ENCODE measurements at places on chromosomes 4 and X.
A peak's percentile ranks its signal among the peaks of the same experiment; 100 is the strongest.

DNA sequence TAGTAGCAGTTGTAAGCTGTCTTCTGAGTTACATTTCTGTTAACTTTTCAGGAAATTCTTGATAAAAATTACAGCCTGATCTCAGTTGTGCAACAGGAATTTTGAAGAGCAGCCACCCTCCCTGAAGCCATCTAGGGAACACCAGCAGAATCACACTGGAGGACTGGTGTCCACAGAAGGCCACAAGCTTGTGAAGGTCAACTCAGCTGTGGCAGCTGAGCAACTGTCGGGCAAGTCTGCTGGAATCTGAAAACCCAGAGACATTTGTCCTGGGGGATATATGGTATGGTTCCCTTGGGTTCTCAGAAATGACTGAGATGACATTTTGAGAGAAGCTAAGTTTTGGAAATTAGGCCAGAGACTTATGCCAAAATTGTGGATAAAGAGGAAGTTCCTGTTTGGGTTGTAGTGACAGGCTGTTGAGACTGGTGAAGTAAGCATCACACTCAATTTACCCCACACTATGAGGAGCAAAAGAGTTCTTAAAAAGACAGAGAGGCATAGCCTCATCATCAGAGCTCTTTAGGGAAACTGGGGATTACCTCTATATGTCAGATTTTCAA is 78.1 kb upstream of the TNIP3 start:
- no peak for DNase-seq

- DNase-seq, result peak; percentile 4
Measured at GRCh38 chr4:91113130-91113706, 986.0 kb downstream of the CCSER1 start.

DNA sequence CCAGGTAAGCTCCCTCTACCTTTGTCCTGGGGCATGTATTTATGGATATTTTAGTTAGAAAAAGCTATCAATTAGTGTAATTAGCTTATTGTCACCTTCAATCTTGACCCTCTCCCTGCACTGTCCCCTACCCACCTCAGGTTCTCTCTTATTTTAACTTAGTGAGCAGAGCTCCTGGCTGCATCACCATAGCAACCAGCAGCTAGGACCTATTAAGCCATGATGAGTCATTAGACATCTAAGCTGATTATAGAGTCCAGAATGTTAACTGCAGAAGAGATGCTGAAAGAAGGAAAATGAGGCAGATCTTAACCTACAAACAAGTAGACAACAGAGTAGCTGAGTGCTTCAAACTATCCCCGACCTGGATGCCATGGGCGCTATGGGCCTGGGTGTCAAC is 36.6 kb downstream of the MAGEE2 start:
- no peak for DNase-seq

DNA sequence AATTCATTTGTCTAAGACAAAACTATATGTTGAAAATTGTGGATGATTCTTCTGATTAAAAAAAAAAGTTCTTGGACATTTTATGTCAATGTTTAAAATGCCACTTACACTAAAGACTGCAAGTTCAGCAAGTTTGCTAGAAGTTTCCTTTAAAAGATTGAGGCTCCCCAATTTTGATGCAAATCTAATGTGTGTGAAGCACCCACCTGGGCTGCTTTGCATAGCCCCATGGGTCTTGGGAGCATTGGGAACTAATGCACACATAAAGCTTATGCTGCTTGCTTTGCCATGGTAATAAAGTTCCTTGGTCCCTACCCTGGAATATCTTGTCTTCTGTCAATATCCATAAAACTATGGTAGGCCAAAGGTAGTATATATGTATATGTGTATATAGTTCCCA is 725.9 kb upstream of the GRID2 start:
- DNase-seq, result no peak

DNA sequence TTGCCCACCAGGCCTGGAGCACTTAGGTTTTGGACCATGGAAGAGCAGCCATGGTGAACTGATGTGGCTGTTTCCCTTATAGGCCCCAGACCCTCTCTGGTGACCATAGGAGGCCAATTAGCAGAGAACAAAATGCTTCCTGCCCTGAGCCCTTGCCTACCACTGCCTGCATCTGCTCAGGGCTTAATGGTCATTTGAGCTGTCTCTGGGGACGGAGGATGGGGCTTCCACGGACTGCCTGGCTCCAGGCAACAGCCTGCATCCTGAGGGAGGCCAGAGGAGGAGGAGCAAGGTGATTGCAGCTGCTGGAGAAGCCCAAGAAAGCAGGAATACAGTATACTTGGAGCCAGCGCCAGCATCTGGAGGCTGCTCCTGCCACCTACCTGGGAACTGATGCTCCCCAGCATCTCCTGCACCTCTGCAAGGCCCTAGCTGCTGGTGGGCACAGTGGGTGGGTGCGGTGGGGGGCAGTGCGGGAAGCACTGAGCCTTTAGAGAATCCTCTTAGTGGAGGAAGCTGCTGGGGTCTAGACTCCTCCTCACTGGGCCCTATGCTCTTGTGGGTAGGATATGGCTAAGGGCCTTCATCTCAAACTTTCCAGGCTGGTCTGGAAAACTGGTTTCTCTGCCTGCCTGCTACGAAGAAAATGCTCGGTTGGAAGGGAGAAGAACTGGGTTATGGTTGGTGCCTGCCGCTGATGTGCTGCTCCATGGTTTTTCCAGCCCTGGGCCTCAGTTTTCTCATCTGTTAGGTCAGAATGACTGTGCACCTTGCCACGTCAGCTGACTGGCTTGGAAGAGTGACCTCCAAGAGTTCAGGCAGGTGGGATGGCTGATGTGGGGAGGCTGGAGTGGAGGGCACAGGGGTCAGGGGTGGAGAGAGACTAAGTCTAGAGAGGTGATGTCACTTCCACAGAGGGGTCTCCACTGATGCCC is 158.8 kb upstream of the PJA1 start:
- no peak for DNase-seq

GRCh38 chr4:74504212-74504611 is 59.3 kb downstream of the AREG start:
- DNase-seq, result no peak

DNA sequence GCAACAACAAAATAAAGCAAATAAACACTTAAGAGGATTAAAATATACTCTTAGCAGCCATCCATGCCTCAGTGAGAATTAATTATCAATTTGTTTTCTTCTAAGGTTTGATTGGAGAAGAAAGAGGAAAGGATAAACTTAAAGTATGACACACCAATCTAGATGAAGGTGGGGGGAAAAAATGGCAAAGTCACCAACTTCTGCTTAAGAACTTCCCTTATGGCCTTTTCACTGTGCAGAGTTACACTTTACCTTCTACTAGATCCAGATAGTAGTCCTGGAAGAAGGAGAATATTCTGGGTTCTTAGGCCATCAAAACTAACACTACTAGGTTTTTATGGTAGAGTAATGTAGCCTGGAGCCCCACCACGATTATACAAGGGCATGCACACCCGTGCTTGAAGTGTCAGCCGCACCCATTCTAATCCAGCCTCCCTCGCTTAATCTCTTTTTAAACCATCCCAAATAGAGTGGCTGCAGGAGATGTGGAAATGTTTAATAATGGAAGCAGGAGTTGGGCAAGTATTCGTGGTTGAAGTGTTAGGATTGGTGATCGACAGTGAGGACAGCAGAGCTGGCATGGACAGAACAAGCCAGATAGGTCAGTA is 14.1 kb downstream of the ENPEP start:
- no peak for DNase-seq

All from non-pigmented ciliary epithelial cell (primary cell).